ENCODE measurements at places on chromosomes 6 and 20. TPM values are rescaled to one million over a fixed set of nuclear protein-coding genes. Genes with fewer than 3 reads are reported as not detected.

The GPR63 gene
- not detected for polyA plus RNA-seq

The RBPJL gene
- not detected for polyA plus RNA-seq

DNA sequence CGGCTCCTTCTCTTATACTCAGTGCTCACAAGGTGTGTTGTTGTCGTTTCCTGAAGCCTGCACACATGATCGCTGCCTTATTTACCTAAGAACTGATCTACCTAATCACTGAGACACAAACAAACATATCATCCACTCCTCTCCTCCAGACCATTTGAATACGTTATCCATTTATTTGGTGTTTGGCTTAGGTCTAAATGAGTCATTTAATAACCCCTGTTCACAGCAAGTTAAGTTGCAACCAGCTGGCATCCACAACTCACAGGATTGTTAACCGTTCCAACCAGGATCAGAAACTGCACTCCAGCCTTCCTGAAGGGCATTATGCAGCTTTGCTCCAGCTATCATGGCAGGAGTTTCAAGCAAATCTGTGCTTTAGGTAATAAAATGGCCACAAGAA, 511.1 kb upstream of the MAP3K7 start:
- no peak for DNase-seq

DNA sequence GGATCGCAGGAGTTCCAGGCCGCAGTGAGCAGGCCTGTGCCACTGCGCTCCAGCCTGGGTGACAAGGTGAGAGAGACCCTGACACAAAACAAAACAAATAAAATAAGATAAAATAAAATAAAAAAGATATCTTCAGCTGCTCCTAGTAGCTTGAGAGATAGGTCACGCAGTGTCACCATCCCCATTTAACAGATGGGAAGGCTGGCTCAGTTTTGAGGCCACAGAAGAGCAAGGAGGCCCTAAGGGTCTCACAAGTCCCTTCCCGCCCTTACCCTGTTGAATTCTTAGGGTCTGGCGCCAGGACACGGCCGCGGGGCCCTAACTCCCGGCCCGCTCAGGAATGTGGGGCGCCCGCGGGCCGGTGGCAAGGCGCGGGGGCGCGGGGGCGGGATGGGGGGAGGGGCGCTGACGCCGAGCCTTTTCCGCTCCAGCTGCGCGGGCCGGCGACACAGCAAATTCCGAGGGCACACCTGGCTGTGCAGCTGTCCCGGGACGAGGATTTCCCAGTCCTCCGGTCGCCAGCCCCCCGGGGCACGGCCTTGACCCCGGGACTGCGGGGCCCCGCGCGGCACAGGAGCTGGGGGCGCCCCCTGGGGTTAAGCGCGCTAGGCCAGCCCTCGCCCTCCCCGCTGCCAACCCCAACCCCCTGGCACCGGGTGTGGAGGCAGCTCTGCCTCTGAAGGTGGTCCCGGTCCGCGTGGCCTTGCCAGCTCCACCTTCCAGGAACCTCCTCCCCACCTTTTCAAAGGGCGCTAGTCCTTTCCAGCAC, 10.3 kb upstream of the R3HDML start:
- DNase-seq = no peak

The CTSZ gene
- polyA plus RNA-seq = not detected

DNA sequence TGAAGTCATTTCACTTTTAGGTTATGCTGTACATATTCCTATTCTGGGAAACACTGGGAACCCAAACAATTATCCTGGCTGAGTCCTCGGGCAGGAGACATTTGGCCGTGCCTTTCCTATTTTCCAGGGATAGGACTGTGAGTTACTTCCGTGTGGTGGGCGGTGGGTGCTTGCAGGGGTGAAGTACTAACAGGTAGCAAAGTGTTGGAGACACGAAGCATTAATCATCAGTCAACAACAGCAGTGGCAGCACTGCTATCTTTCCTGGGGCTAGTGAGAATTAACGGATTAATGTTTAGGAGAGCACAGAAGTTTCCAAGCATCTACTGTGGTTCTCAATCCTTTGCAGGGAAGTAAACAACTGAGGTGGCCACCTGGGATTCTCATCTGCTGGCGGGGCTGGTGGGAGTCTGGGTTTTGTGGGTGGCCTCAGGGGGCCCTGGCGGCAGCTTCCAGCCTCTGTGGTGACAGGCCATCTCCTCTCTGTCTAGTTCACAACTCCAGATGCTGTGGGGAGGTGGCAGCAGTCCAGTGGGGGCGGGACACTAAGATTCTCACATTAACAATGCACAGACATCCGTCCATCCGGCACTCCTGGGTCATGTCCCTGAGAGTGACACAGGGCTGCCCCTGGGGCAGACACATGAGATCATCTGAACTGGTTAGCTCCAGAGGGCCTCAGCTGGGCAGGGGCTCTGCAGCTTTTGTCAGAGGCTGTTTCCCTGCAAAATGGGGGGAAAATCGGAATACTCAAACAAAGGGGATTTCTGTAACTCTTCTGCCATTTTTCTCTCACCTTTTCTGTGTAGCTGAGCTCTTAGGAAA, 90.9 kb downstream of the GJA10 start:
- DNase-seq = peak; percentile 73

DNA sequence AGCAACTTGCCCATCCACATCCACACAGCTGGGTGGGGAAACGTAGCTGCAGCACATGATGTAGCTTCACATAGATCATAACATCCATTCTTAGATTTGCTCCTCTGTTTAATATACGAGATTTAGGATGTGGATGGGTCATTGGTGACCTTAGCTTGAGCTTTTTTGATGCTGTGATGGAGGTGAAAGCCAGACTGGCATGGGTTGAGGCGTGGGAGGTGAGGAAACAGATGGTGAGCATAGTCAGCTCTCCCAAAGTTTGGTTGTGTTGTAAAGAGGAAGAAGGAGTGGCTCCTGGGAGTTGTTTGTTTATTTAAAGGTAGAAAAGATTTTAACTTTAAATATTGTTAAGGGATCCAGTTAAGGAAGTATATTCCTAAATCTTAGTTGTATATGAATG, 5.3 kb downstream of the ARFGEF2 start:
- DNase-seq = no peak

DNA sequence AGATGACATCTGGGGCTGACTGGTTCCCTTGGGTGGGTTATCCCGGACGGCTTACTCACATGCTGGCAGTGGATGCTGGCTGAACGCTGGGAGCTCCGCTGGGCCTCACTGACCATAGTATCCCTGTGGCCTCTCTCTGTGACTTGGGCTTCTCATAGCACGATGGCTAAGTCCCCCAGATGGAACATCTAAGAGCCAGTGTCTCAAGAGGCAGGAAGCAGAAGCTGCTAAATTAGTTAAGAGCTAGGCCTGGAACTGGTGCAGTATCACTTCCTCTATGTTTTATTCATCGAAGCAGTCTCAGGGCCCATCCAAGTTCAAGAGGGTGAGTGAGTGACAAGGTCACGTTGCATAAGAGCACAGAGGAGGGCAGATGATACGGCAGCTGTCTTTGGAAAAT, 116.5 kb upstream of the LAMP5 start:
- peak; percentile 23 for DNase-seq

- DNase-seq = no peak
These were observed 1.3 kb upstream of the FOXF2 start for GRCh38 chr6:1387876-1388629.

DNA sequence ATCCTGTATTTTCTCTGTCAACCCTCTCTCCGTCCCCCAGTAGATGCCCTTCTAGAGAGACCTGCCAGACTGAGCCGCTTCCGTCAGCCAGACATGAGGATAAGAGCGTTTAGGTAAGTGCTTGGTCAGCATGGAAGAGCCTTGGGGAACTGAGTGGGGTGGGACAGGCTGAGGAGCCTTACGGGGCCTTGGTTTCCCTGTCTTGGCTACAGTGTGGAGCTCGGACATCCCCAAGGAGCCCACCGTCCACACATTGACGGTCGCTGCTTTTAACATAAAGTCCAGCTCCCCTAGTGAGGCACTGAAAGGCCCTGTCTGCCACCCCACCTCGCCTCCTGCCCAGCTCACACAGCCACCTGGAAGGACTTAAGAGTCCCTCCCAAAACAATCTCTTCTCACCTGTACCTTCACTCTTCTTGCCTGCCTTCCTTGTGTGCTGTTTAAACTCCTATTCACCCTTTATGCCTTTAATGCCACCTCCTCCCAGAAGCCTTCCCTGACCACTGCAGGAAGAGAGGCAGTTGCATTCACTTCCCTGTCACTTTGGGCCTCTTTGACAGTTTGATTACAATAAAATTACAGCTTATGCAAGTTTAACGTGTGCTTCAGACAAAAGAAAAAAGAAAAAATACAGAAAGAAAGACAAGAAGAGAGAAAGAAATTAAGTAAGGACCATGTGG, 42.3 kb downstream of the PDYN start:
- no peak for DNase-seq

DNA sequence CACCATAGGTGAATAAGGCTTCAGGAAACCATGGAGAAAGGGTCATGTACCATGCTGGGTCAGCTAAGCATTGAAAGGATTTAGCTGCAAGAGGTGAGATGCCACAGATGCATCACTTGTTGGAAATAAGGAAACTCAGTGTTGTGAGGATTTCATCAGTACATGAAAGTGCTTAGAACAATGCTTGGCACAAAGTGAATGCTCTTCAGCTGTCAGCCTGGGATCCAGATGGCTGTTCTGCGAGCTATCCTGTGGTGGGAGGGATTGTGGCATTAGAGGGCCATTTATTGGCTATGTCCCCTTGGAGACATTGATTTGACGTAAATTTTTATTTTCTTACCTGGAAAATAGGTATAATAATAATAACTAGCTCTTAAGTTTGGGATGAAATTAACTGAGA, 53.0 kb downstream of the ELOVL2 start:
- DNase-seq = no peak

The RXRB gene
- 46.1 TPM for polyA plus RNA-seq

DNA sequence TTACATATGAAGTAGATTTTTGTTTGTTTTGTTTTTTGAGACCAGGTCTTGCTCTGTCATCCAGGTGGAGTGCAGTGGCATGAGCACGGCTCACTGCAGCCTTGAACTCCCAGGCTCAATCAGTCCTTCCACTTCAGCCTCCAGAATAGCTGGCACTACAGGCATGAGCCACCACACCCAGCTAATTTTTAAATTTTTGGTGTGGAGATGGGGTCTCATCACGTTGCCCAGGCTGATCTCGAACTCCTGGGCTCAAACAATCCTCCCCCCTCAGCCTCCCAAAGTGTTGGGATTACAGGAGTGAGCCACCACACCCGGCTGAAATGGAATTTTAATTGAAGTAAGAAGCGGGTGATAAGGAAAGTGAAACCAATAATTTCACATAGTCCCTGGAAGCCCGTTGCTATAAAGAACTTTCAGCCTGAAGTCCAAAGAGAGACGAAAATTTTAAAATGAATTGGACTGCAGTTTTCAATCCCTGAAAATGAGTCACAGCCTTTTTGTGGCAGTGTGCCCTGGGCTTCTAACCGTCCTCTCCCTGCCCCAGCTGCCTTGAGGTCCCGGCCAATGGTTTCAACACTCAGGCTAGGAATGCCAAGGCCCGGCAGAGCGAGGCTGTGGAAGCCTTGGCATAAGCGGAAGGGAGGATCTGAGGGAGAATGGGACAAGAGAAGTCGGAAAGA, 757 bp downstream of the RAET1E start:
- peak; percentile 76 for DNase-seq

GRCh38 chr20:18058661-18059467, 1.1 kb upstream of the OVOL2 start:
- no peak for DNase-seq

The BPI gene
- polyA plus RNA-seq = 0.53 TPM

DNA sequence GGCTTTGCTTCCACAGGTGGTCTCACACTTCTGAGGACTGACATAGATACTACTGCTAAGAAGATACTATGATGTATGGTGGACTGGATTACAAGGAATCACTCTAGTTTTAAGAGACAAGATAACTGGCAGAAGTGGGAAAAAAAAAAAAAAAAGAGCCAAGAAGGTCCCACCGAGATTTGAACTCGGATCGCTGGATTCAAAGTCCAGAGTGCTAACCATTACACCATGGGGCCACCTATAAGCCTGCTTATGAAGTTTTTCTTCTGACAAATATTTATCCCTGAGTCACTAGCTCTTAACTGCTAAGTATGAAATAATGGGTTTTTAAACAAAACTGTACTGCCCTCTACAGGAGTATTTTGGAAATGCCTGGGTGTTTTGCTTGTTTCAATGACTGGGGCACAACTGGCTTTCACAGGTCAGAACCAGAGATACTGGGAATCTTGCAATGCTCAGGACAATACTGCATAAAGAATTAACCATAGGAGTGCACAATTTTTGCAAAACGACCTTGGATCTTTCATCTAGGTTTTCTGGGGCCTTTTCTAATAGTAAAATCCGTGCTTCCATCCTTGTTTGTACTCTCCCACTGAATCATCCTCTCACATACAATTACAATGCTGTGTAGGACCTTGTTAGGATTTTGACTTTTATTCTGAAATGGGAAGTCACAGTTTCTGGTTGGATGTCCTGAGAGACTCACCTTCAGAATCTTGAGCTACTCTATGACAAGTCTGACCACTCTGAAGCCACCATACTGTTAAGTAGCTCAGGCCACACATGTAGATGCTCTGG, 116.3 kb downstream of the OR2B2 start:
- peak; percentile 90 for DNase-seq

The ADGB gene
- polyA plus RNA-seq = not detected

The C6orf163 gene
- polyA plus RNA-seq = 1.5 TPM

The CST8 gene
- polyA plus RNA-seq = not detected

DNA sequence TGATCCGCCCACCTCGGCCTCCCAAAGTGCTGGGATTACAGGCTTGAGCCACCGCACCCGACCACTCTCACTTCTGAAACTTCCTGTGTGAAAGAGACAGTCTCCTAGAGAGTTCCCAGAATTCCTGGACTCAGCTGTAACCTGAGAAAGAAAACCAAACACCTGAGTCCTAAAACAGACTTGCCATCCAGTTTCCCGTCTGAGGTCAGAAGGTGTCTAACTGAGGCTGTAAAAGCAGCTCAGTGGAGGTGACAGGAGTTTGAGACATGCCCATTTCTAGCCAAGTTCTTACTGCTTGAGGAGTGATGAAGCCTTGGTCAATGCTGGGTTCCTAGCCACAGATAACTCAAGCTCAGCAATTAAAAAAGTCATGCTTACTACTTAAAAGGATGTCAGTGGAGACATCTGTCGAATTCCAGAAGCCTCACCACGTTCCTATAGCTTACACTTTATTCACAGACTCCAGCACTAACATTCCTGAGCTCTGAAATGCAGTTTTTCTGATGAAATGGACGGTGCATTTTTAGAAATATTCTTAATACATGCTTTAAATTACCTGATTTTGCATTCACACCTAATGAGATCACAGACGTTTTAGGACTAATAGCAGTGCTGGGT, 6.1 kb downstream of the UQCC2 start:
- no peak for DNase-seq

Data from muscle of arm (tissue), 14 donors.